ENCODE measurements at places on chromosomes 5 and 9. TPM values are rescaled to one million over a fixed set of nuclear protein-coding genes. Genes with fewer than 3 reads are reported as not detected.

- H3K27ac ChIP-seq, result no peak overlapping the region
- H3K36me3 ChIP-seq, result no peaks in the 10 kb centered on the region
- H3K27me3 ChIP-seq, result no peaks in the 10 kb centered on the region
- no peak overlapping the region for H3K4me3 ChIP-seq
Measured at GRCh38 chr5:62460578-62460983, 48.0 kb downstream of the IPO11 start.

- H3K27ac ChIP-seq, result no peak overlapping the region
- peaks cover 6% of the 10 kb centered on the region for H3K4me1 ChIP-seq
- no peaks in the 10 kb centered on the region for H3K36me3 ChIP-seq
- no peak overlapping the region for H3K4me3 ChIP-seq
Measured at GRCh38 chr9:7121664-7122063, 363.9 kb downstream of the KDM4C start.

DNA sequence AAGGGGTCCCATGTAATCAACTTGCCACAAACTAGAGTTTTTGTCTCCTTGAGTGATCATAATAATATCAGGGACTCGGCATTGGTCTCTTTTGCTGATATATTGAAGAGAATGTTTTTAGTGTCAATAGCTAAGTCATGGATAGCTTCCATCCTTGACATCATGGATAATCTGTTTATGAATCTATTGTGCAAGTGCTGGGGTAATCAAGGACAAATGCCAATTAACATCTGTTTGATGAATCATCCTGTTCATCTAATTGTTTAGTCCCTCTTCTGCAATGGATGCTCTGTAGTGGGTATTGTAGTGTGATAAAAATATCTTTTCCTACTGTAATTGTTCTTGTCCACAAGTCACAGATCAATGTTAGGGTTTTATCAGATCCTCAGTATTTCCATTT, 607.5 kb upstream of the SEMA6A start:
- no peak overlapping the region for H3K4me3 ChIP-seq
- H3K4me1 ChIP-seq, result peaks cover under 1% of the 10 kb centered on the region
- no peak overlapping the region for H3K27ac ChIP-seq
- DNase-seq, result no peak
- H3K27me3 ChIP-seq, result no peaks in the 10 kb centered on the region

- H3K36me3 ChIP-seq, result no peaks in the 10 kb centered on the region
- no peak overlapping the region for H3K27ac ChIP-seq
- DNase-seq, result no peak
- H3K4me1 ChIP-seq, result no peaks in the 10 kb centered on the region
Measured at GRCh38 chr5:29744618-29745017, 1448.9 kb upstream of the CDH6 start.

GRCh38 chr5:95027775-95028174, 257.1 kb downstream of the MCTP1 start:
- H3K4me1 ChIP-seq, result no peaks in the 10 kb centered on the region
- DNase-seq, result no peak
- no peak overlapping the region for H3K27ac ChIP-seq

DNA sequence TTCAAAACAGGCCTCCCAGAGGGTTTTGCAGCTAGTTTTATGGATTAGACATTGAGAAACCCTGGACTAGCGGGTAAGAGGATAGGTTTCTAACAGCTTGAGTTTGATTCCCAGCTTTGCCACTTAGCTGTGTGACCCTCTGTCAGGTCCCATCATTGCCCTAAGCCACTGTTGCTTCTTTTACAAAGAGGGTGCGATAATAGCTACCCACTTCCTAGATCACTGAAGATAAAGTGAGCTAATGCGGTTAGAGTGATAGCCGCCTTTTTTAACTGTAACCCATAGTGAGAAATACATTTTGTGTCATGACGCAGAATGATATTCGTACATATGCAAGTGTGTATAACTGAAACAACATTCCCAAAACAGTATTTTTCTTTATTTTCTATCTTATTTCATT, 40.3 kb downstream of the CSF1R start:
- DNase-seq, result no peak
- H3K27me3 ChIP-seq, result peaks cover 5% of the 10 kb centered on the region
- no peak overlapping the region for H3K27ac ChIP-seq

GRCh38 chr5:162107591-162107990, 40.0 kb downstream of the GABRG2 start:
- H3K27ac ChIP-seq, result no peak overlapping the region
- H3K4me3 ChIP-seq, result no peak overlapping the region
- no peaks in the 10 kb centered on the region for H3K27me3 ChIP-seq
- no peak for DNase-seq
- no peaks in the 10 kb centered on the region for H3K36me3 ChIP-seq
- H3K4me1 ChIP-seq, result no peaks in the 10 kb centered on the region

- H3K36me3 ChIP-seq, result no peaks in the 10 kb centered on the region
- no peaks in the 10 kb centered on the region for H3K4me1 ChIP-seq
- H3K27me3 ChIP-seq, result no peaks in the 10 kb centered on the region
- DNase-seq, result no peak
- H3K4me3 ChIP-seq, result no peak overlapping the region
Measured at GRCh38 chr9:12988258-12988657, 213.4 kb downstream of the LURAP1L start.

LYRM7 gene
- total RNA-seq, result 6.4 TPM

LHX6 gene
- 2.8 TPM for total RNA-seq

PTGDS gene
- not detected for total RNA-seq

DNA sequence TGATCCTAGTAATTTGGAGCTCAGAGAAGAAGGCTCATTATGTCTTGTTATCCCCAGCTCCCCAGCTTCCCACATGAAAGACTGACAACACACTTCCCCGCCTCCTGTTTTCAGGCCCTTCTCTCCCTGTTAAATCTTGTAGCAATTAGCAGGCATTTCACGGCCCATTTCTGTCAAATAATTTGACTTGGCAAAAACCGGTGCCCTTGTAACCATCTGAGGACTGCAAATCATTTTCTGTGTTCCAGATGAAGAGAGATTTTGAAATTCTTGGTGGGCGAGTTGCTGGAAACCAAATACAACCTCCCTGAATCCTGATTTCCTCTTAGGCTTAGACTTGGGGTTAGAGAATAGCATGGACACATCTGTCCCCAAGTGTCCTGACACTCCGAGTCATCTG, 109.7 kb downstream of the MSX2 start:
- no peak overlapping the region for H3K27ac ChIP-seq
- H3K27me3 ChIP-seq, result peaks cover 2% of the 10 kb centered on the region
- H3K4me1 ChIP-seq, result peaks cover 4% of the 10 kb centered on the region
- DNase-seq, result no peak
- H3K36me3 ChIP-seq, result no peaks in the 10 kb centered on the region

SMIM33 gene
- not detected for total RNA-seq

GRCh38 chr5:172494630-172495505, 40.5 kb upstream of the SH3PXD2B start:
- no peak overlapping the region for H3K4me3 ChIP-seq
- no peak overlapping the region for H3K27ac ChIP-seq
- H3K36me3 ChIP-seq, result peaks cover 5% of the 10 kb centered on the region

SPACA9 gene
- 5.0 TPM for total RNA-seq

GRCh38 chr5:139486201-139486600, 3.6 kb upstream of the STING1 start:
- peaks cover 8% of the 10 kb centered on the region for H3K27me3 ChIP-seq
- no peak overlapping the region for H3K27ac ChIP-seq
- no peak overlapping the region for H3K4me3 ChIP-seq
- H3K36me3 ChIP-seq, result no peaks in the 10 kb centered on the region
- DNase-seq, result peak; percentile 43

- no peak overlapping the region for H3K4me3 ChIP-seq
- DNase-seq, result no peak
- H3K36me3 ChIP-seq, result no peaks in the 10 kb centered on the region
- H3K4me1 ChIP-seq, result no peaks in the 10 kb centered on the region
Measured at GRCh38 chr5:44332285-44332971, 56.8 kb downstream of the FGF10 start.

URM1 gene
- total RNA-seq, result 62.6 TPM

DNA sequence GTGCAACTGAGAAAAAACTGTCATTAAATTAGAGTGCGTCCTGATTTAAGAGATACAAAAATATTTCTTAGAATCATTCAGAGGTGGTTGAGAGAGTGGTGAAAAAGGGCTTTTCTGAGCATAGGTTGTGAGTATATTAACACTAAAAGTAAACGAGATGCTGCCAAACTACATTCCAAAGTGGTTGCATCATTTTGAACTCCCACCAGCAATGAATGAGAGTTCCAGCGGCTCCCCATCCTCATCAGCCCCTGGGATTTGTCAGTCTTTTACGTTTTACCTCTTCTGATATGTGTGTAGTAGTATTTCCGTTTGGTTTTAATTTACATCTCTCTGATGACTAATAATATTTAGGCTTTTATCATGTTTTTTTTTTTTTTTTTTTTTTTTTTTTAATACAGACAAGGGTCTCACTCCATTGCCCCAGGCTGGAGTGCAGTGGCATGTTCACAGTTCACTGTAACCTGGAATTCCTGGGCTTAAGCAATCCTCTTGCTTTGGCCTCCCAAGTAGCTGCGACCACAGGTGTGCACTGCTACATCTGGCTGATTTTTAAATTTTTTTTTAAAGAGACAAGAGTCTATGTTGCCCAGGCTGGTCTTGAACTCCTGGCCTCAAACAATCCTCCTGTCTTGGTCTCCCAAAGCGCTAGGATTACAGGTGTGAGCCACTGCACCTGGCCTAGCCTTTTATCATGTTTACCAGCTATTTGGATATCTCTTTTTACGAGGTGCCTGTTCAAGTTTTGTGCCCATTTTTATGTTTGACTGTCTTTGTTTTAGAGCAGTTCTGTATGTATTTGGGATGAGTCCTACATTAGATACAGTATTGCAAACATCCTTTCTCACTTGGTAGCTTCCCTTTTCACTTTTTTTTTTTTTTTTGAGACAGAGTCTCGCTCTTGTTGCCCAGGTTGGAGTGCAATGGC, 17.0 kb downstream of the PRRT1B start:
- no peak for DNase-seq
- H3K27me3 ChIP-seq, result peaks cover 2% of the 10 kb centered on the region
- H3K4me3 ChIP-seq, result no peak overlapping the region
- no peaks in the 10 kb centered on the region for H3K36me3 ChIP-seq
- H3K27ac ChIP-seq, result no peak overlapping the region

SFXN1 gene
- 67.7 TPM for total RNA-seq

CARD9 gene
- total RNA-seq, result 4.1 TPM

PKN3 gene
- 4.3 TPM for total RNA-seq

DNA sequence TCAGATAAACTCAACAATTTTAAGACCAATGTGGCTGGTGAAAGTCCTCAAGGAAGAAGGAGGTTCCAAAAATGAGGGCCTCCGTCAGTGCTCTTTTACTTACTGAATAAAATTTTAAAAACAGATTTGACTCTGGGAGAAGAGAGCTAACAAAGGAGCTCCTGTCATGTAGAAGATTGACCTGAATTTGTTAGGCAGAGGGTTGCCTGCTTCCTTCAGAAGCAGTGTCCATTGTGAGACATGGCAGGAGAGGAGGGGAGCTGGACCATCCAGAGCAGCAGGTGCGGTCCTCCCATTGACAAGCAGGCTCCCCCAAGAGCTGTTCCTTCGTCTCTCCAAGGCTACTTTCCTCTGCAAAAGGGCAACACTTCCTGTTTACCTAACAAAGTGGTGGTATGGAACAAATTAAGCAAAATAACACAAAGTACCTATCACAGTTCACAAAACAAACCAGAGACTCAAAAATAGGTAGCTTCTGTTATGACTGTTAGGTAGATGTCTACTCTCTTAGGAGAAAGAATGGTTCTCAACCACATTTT, 238.1 kb downstream of the DENND1A start:
- DNase-seq, result no peak
- H3K27me3 ChIP-seq, result no peaks in the 10 kb centered on the region
- H3K27ac ChIP-seq, result no peak overlapping the region
- H3K36me3 ChIP-seq, result peaks cover 6% of the 10 kb centered on the region

DNA sequence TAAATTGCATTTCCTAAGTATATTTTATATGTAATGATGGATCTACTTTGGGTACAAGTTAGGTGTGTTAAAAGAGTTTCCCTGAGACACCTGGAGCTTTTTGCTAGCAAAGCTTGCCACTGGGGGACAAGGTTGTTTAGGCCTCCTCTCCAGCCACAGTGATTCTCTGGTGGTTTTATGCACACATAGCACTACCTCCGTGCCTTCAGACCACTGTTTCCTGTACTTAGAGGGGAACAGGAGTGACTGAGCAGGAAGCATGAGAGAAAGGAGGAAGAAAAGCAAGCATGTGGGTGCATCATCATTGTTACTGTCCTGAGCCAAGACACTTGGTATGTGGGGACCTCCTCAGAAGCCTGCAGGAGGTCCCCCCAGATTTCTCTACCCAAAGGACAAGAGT, 272.1 kb downstream of the RASEF start:
- no peak for DNase-seq
- H3K27me3 ChIP-seq, result peaks cover 3% of the 10 kb centered on the region
- H3K36me3 ChIP-seq, result no peaks in the 10 kb centered on the region
- H3K4me3 ChIP-seq, result no peak overlapping the region
- H3K4me1 ChIP-seq, result peaks cover 7% of the 10 kb centered on the region

- no peaks in the 10 kb centered on the region for H3K36me3 ChIP-seq
- peaks cover 4% of the 10 kb centered on the region for H3K4me1 ChIP-seq
- no peak for DNase-seq
- peak overlapping the region; percentile 75 for H3K4me3 ChIP-seq
- H3K27ac ChIP-seq, result no peak overlapping the region
Measured at GRCh38 chr9:5449521-5450358, 602 bp upstream of the CD274 start.

DNA sequence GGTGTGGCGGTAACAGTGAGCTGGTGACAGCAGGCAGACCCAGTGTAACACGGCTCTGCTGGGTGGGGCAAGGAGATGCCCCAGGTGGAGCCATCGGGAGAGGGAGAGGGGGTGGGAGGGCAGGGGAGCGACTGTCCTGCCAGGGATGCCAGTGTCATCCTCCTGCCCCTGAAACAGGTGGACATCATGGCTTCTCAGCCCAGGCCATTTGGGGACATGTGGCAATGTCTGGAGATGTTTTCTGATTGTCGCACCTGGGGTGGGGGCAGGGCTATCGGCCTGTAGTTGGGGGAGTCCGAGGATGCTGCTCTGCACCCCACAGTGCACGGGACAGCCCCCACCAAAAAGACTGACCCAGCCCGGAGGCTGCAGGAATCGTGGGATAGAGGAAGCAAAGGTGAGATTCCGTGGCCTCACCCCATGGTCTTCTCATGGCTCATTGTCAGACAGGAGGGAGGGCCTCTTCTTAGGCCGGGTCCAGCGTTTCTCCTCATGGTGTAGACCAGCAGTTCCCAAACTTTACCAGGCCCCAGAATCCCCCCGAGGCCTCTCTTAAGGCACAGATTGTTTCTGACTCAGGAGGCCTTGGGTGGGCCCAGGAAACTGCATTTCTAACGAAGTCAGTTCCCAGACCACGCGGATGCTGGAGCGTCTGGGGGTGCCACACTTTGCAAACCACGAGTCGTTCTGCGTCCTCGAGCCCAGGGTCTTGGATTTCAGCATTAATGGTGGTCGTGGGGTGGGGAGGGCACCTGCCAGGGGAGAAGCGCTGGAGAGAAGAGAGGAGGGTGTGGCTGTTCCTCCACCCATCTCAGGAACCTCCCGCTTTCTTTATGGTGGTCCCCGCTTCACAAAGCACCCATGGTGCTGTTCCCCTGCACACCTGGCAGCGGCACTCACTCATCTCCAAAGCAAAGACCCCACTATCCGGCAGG, 11.0 kb downstream of the COL5A1 start:
- no peak overlapping the region for H3K27ac ChIP-seq
- H3K4me1 ChIP-seq, result peaks cover 6% of the 10 kb centered on the region
- peak; percentile 5 for DNase-seq
- H3K4me3 ChIP-seq, result no peak overlapping the region

C9orf152 gene
- not detected for total RNA-seq

All from glutamatergic neuron (in vitro differentiated cells).